ENCODE measurements at places on chromosomes 16 and 17.

GRCh38 chr16:82488460-82488859 lies 138.3 kb upstream of the CDH13 start:
- no peak for DNase-seq

DNA sequence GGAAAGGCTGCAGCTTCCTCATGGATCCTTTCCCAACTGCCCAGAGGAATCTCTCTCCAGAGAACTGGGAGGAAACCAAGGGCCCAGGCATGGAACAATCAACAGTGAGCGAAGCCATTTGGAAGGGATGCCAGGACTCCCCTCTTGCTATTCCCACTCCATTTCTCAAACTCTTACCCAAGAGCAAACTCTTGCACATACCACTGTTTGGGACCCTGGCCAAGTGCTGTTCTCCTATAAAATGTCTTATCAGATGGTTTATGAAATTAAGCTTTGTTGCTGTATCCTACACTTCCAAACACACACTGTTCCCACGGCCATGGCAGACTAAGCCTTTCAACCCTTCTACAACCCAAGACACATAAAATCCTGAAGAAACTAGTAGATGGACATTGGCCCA lies 48.3 kb upstream of the AXIN2 start:
- DNase-seq: no peak

DNA sequence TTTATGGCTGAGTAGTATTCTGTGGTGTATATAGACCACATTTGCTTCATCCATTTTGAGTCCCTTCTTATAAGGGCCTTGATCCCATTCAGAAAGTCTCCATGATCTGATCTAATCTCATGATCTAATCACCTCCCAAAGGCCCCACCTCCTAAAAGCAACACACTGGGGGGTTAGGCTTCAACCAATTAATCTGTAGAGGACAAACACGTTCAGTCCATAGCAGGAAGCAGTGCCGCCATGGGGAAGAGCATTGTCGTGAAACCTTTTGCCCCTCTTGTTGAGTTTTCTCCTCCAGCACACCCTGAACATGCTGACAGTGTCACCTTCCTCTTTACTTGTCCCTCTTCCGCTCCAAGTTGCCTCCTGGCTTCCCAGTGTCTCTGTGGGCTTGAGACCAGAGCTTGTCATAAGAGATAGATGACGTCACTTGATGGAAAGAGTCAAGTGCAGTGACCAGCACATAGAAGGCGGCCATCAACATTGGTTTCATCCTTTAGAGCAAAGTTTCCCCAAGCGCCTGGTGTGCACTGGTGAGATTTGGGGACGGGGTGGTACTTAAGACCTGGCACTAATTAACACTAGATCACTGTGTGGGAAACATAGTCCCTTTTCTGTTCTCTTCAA lies 74.1 kb downstream of the PRKCB start:
- DNase-seq: no peak

DNA sequence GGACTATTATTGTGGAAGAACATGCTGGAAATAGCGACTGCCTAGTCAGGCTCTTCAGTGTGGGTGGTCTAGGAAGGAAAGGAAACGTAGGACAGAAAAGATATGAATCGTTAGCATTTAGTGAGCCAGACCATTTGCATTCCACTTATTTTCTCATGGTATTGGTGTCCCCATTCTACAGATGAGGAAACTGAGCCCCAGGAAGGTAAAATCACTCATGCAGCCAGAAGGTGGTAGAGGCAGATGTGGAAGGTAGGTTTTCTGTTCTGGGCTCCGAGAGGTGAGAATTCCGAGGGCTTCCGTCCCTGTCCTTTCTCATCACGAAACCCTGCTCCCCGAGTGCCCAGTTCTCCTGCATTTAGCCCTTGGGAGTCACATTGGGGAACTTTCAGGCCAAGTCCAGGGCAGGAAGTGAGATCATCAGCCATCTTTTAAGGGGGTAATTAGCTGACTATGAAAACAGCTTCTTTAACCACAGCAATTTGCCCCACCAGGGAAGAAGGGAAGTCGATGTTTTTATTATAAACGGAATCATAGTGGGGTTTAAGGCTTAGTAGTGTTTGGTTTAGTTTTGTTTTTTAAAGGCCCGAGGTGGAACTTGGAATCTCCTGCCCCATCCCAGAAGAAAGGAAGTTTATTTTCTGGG lies 110.7 kb upstream of the IRX3 start:
- no peak for DNase-seq

DNA sequence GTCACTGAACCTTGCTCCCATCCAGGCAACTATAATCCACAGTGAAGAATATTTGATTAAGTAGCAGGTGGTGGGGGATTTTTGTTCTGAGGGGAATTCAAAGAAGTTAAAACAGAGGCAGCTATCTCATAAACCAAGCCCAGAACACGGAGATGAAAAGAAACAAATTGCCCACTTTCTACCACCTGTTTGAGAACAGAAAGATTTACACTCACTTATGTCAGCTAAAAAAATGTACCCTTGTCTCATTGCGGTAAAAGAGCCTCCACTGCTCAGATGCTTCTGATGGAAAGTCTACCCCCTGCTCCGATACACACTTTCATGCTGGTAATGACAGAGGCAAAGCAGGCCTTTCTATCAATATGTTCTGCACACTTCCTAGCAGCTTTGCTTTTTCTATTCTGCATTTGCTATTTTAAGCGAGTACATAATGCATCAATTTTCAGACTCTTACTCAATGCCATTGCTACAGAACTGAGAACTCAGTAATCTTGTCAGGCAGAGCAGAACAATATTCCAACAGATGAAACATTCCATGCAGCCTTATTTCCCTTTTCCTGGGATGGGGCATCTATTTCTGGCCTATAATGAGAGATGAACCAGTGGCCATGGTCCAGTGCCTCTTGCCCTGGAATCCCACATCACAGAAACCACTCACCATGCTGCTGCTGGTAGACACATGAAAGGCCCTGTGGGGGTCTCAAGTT lies 29.0 kb downstream of the CDK5R1 start:
- no peak for DNase-seq

DNA sequence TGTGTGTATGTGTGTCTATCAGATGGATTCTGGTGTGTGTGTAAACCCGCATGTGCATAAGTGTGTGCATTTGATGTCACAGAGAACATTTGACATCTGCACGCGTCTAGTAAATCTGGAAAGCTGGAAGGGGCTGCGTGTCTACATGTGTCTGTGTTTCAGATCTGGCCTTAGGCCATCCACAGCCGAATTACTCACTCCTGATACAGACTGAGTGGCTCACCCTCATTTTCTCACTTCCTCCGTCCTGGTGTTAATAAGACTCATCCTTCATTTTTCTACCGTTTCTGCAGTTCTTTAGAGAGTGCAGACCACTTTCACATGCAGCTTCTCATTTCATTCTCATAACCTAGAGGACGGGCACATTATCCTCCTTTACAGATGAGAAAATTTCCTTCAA lies 491.6 kb downstream of the CDH13 start:
- DNase-seq: no peak

GRCh38 chr16:9465161-9465560 lies 373.7 kb downstream of the HAPSTR1 start:
- DNase-seq: no peak

- DNase-seq: peak; percentile 97
Measured at GRCh38 chr17:76501018-76501826, at the start of gene RHBDF2. Gene RHBDF2, minus strand, starts transcription at chr17:76501423. Its CDS starts 19,899 bp downstream, at chr17:76481524.

DNA sequence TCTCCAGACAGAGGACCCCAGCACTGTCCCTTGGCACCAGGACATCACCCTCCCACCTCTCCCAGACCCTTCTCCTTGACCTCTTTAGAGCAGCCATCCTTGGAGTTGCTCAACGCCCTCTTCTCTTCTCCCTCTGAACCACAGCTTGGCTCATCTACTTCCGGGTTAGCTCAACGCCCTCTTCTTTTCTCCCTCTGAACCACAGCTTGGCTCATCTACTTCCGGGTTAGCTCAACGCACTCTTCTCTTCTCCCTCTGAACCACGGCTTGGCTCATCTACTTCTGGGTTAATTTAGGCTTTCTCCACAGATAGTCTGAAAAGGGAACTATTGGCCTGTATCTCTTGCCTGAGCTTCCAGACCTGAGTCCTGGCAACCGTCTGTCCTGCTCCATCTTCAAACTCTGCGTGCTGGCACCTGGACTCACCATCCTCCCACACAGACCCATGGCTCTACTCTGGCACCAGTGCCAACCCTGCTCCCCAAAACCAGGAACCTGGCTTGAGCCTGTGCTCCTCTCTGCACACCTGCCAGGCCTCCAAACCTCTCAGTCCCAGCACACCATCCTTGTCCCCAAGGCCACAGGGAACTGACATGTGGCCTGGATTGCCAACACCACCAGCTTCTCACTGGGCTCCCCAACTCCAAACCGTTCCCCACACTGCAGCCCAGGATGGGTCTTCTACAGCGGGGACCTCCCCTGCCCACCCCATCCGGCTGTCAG lies 25.3 kb upstream of the FAAP100 start:
- no peak for DNase-seq

DNA sequence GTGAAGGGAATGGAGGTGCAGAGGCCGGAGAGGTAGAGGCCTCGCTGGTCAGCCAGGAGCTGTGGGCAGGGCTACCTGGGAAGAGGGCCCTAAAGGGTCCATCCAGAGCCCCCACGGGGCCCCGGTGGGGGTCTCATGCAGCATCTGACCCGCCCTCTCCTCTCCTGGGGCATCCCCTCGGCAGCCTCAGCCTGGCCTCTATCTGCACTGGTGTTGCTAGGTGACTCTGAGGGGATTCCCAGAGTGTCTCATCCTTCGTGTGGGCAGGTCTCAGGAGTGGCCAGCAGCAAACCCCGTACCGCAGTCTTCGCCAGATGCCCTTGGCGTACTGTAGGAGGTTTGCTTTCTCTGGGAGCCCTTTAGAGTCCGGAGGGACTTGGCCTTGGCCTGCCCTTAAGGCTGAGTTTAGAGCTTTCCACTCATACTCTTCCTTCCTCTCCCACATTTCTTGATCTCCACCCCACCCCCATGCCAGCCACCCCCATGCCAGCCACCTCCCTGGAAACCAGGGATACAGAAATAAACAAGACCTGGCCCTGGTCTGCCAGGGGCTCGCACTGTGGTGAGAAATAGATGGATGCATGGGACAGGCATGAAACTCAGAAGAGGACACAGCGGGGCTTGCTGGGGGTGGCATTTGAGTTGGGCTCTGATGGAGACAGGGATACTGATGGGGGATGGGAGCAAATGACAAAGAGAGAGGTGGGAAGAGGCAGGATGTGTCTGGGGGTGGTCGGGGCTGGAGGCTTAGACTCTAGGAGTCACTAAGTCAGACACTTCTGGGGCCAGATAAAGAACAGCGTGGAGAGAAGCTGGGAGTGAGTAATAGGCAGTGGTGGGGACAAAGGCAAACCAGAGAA lies 9.9 kb downstream of the SLC5A10 start:
- peak; percentile 41 for DNase-seq

DNA sequence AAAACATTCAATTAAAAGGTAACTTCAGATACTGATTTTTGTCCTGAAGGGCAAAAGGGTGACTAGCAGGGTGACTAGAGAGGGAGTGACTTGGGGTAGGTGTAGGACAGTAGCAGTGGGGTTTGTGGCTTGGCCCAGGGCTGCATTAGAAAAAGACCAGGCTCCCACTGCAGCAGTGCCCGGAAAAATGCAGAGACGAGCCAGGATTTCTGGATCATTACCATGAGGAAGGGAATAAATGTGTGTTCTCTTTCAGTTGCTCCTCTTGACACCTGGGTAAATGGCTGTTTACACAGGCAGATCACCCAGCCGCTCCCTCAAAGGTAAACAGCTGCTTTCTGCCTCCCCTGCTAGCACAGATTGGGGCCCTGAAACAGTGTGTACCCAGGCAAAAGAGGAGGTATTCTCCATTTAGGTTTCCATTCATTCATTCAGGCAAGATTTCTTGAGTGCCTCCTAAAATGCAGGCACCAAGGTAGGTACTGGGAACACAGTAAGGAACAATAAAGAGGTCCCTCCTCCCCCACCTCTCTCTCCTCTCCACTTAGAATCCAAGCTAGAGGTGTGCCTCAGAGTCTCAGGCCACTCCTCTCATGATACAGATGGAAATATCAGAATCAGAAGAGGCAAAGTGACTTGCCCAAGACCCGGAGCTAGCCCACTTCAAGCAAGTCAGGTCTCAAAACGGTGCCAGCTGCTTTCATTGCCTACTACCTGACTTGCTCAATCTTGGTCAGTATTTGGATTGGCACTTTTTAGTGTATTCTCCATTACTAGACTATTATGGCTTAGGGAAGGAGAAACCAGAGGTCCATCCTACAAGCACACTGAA lies 15.2 kb upstream of the TOX3 start:
- no peak for DNase-seq

DNA sequence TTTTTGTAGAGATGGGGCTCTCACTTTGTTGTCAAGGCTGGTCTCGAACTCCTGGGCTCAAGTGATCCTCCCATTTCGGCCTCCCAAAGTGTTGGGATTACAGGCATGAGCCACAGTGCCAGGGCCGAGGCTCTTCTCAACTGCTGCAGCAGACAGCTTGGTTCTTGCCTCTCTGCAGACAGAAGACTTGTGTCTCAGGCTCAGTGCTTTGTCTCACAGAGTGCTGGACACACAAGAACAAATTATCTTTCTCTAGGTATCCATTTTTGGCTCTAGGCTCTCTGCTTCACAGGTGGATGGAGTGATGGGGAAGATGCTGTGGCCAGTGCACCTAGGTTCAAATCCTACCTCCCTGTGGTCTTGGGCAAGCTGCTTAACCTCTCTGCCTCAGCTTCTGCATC lies 80.8 kb upstream of the RNU2-1 start:
- no peak for DNase-seq

- no peak for DNase-seq
Measured at GRCh38 chr16:73951481-73951880, 345.1 kb upstream of the PSMD7 start.
